ENCODE measurements at places on chromosomes 13 and 19.

DNA sequence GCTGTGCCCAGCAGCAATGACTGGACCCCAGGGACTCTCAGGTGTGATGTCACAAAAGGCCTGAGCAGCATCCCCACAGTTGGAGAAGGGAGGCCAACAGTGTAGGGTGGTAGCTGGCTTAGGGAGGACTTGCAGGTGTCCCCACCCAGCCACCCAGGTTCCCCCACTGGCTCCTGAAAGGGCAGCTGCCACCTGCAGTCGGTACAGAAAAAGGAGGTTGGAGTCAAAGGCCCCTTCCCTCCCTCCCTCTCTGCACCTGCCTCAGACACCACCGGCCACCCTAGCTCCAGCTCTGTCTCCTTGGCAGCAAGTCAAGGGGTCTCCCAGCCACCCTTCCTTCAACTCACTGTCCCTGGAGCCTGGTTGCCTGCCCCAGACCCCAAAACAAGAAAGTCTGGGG, at the start of gene PCP2:
PCP2 (minus strand) TSS at position 22 of the 400 bp plus-strand sequence. CDS start 262 bp downstream, outside the sequence.
- DNase-seq: no peak

GRCh38 chr13:74253161-74253560, 119.0 kb upstream of the KLF12 start:
- DNase-seq: no peak

GRCh38 chr13:70755456-70755855, 647.2 kb upstream of the KLHL1 start:
- no peak for DNase-seq

- no peak for DNase-seq
These were observed 14.5 kb downstream of the ARHGEF7 start for GRCh38 chr13:111129465-111130115.

DNA sequence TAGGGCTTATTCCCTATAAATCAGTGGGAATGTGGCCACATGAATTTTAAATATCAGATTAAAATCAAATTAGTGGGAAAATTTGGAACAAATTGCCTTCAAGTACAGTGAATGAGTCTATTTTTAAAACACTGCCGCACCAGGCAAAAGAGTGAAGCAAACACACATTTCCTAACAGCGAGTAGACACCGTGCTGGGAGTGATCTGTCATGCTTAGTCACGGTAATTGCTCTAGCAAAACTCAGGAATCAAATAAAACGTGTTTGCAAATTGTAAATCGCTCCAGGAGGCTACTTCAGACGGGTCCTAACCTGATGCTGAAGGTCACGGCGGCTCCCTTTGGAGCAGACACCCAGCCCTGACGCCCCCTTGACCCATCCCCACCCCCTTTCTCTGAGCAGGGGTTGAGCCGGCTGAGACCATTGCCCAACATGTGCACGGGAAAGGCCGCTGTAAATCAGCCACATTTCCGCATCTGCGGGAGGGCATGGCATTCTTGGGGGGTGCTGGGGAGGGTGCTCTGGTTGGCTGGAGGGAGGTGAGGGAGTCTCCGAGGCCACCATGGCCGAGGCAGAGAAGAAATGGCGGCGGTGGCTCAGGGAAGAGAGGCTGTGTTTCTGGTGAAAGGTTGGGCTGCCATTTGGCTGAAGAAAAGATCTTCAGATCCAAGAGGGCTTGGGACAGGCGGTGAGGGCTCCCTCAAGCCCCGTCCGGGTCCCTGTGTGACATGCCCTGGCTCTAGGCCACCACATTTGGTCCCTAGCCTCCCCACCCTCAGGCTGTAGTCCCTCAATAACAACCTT, 8.9 kb downstream of the CEBPA start:
- peak; percentile 56 for DNase-seq

DNA sequence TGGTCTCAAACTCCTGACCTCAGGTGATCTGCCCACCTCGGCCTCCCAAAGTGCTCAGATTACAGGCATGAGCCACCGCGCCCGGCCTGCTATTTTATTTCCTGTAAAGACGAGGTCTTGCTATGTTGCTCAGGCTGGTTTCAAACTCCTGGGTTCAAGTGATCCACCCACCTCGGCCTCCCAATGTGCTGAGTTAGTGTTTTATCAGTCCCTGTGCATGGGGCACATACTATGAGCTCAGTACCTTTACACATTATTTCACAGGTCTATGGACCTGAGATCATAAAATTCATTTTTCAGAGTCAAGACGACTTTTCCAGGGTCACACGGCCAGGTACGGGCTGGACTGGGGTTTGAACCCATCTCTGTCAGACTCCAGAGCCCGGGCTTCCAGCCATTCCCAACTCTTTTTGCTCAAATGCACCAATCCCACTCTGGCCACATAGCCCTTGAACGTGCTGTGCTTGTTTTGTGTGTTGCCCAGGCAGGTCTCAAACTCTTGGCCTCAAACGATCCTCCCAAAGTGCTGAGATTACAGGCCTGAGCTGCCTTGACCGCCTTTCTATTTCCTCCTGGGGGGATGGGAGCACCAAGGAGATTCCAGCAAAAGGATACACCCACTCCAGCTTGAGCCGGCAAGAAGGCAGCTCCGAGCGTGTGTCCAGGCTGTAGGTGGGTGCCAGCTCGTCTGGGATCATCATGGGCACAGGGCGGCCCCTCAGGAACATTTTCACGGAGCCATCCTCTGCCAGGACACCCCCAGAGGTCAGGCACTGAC, 1.1 kb downstream of the EML2 start:
- peak; percentile 83 for DNase-seq

GRCh38 chr13:79037197-79037596, 368.9 kb downstream of the RBM26 start:
- no peak for DNase-seq

GRCh38 chr13:95181586-95181985, 119.7 kb downstream of the ABCC4 start:
- no peak for DNase-seq

- DNase-seq: peak; percentile 63
These were observed at the start of gene FXYD5 for GRCh38 chr19:35154525-35155406. FXYD5 (plus strand) TSS chr19:35154735; CDS start chr19:35155551, 816 bp downstream.

- no peak for DNase-seq
These were observed 6.9 kb downstream of the TTYH1 start for GRCh38 chr19:54422136-54422535.

DNA sequence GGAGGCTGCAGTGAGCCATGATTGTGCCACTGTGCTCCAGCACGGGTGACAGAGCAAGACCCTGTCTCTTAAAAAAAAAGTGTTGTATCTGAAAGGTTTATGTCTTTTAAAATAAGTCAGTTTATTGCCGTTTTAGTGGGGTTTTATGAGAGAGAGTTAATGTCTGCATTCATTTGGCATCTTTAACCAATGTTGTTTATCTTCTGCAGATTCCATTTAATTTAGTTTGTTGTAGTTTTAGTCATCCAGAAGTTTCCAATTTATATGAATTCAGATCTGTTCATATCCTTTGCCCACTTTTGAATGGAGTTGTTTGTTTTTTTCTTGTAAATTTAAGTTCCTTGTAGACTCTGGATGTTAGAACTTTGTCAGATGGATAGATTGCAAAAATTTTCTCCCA, 36.7 kb upstream of the LPAR6 start:
- no peak for DNase-seq

- DNase-seq: no peak
These were observed 10.6 kb downstream of the CD70 start for GRCh38 chr19:6580313-6580712.

DNA sequence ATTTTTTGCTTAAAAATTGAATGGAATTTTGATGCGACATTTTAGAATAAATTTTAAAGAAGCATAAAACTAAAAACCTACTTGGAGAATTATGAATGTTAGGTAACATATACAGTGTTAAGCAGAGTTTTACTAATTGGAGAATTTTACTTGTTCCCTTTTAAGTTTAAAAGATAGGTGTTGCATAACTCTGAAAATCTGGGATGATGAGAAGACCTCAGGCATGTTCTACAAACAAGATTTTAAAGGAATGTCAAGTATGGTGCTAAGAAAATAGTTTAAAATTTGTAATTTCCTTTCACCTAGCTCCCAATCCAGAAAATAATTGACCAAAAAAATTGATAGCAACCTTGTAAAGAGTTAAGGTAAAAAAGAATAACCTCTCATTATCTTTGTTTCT, 135.8 kb downstream of the RFC3 start:
- no peak for DNase-seq

DNA sequence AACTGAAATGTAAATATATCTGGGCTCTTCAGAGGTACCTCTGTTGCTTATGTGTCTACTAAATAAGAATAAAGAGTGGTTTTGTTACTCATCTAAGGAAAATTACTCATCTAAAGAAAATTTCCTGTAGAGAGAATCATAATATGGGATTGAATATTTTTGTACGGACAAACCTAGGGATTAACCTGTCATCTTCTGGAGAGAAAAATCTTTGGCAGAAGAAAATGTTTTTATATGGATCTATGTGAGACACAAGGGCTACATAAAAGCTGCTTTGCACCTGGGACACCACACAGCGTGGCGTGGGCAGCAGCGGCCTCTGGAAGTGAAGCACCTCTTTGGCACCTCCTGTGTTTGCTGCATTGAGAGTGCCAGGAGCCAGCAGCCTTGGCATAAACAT, 242.9 kb upstream of the DACH1 start:
- no peak for DNase-seq

DNA sequence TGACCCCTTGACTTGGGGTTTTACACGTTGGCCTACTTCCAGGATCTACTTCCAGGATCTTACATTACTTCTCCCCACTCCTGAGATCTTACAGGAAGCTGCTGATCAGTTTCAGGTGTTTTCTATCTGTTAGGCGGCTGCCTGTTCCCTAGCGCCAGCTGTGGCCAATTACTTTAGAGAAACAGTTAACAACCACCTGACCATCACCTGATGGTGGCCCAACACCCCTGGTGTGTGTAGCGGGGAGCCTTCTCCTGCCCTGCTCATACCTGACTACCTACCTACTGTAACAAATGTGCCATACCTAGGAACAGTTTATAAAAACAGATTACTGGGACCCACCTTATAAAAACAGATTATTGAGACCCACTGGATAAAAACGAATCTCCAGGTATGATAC, 2.8 kb upstream of the POP4 start:
- DNase-seq: no peak

DNA sequence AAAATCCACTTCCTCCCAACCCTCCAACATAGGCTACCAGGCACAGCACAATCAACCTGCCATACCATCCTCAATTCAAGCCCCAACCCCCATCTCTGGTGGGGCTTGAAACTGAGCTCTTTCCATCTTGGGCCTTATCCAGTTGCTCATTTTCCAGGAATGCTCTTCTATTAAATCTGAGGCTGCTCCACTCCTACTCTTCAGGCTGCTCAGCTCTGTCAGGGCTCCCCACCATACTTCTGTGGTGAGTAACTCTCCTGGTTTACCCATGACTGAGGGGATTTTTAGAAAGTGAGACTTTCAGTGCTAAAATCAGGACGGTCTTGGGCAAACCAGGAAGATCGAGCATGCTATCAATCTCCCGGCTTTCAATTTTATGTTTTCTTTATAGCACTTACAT, 512.8 kb downstream of the LMO7 start:
- no peak for DNase-seq

- peak; percentile 87 for DNase-seq
These were observed 26.7 kb upstream of the ISYNA1 start for GRCh38 chr19:18464646-18465045.

DNA sequence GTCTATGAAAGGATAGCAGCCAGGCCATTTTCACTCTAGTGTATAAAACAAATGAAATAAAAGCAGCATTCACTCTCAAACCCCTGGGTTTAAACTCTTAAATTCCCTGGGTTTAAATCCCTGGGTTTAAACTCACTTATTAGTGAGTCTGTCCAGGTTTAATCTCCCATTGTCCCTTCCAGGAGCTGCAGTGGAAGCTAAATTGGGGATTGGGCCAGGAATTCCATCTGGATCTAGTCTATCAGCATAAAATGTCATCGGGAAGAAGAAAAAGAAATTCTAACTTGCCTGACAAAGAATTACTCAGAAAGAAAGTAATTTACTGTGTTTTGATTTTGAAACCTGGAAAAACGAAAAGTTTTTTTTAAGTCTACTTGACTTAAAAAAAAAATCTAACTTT, 54.8 kb downstream of the FRY start:
- DNase-seq: no peak

- DNase-seq: no peak
These were observed 2.5 kb downstream of the MAP1S start for GRCh38 chr19:17721821-17722220.

DNA sequence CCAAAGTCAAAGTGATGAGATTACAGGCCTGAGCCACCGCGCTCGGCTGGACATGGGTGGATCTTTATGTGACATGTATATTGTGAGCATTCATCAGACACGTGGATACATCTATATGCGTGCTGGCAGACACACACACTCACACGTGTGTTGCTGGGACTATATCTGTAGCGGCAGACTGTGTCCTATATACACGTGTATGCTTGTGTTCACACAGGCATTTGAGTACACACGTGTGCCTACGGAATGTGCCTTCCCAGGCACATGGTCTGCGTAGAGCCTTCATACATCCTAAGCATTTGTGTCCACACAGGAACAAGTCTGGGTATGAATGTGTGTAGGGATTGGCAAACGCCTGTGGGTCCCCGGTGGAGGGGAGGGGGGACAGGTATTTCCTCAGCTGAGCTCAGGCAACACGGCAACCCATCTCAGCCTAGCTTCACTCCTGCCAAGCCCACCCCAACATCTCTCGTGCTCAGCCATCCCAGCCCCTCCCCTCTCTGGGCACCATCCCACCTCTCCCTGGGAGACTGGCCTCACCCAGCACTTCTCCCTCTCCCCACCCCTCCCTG, 2.6 kb downstream of the UNC13A start:
- DNase-seq: no peak

DNA sequence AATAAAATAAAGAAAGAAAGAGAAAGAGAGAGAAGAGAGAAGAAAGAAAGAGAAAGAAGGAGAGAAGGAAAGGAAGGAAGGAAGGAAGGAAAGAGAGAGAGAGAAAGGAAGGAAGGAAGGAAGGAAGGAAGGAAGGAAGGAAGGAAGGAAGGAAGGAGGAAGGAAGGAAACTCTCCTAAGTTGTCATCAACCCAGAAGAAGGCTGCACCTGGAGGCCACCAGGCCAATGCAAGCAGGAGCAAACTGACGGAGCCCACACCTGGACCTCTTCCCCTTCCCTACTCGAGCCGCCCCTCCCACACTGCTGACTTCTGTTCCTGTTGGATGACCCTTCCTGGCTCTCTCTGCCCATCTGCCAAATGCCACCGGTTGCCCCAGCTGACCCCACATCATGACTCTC, 8.7 kb downstream of the ACER1 start:
- DNase-seq: no peak

DNA sequence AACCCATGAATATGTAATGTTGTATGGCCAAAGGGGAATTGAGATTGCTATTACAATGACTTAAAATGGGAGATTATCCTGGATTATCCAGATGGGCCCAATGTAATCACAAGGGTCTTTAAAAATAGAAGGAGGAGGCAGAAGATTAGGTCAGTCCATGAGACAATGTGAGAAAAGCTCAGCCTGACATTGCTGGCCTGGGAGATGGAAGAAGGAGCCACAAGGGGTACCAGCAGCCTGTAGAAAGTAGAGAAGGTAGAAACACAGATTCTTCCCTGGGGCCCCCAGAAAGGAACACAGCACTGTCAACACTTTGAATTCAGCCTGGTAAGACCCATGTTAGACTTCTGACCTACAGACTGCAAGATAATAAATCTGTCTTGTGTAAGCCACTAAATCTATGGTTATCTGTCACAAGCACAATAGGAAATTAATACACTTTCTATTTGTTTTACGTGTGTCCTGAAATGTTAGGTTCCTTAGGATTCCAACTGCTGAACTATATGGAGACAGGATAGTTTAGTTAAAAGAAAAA, 132.9 kb upstream of the SERP2 start:
- no peak for DNase-seq

GRCh38 chr13:97753942-97754670, 199.4 kb upstream of the IPO5 start:
- no peak for DNase-seq
